Mesothelial cell of epicardium (in vitro differentiated cells): ENCODE measurements at places on chromosomes 4 and X. TPM values are rescaled to one million over a fixed set of nuclear protein-coding genes. Genes with fewer than 3 reads are reported as not detected.

Gene GK
- total RNA-seq, result 7.5 to 8.2 TPM (median 8.0 TPM) in 3 replicates

Gene ASMT
- total RNA-seq, result 0.45 to 0.54 TPM (median 0.51 TPM) in 3 replicates

Gene MAGEB2
- not detected in 3 replicates for total RNA-seq

Gene ARAF
- total RNA-seq, result 64.5 to 70.3 TPM (median 68.5 TPM) in 3 replicates

Gene XAGE2
- 15.3 to 23.0 TPM (median 22.5 TPM) in 3 replicates for total RNA-seq

DNA sequence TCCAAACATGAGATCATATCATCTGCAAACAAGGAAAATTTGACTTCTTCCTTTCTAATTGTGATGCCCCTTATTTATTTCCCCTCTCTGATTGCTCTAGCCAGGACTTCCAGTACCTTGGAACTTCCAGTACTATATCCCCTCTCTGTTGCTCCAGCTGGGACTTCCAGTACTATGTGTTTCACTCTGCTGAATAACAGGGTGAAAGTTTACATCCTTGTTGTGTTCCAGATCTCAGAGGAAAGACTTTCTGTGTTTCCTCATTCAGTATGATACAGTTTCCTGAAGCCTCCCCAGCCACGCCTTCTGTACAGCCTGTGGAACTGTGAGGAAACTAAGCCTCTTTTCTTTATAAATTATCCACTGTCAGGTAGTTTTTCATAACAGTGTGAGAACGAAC is 381.3 kb upstream of the FAM47C start:
- DNase-seq, result no peak

DNA sequence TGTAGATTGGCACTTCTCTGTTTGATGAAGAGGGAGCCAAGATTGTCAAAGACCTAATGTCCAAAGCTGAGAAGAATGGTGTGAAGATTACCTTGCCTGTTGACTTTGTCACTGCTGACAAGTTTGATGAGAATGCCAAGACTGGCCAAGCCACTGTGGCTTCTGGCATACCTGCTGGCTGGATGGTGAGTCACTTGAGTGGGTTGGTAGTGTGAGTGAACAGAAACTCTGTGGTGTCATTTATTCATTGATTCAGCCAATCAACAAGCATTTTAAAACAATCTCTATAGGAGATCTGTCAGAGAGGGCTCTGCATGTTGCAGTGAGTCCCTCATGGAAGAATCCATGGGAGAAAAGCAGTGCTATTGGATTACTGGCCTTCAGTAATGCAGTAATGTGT is 16.3 kb downstream of the TAF9B start:
- no peak for DNase-seq

- DNase-seq, result no peak
These were observed 78.8 kb downstream of the SEL1L3 start for GRCh38 chr4:25783943-25784342.

- DNase-seq, result no peak
These were observed 990 bp upstream of the HADH start for GRCh38 chr4:107988763-107989035.

DNA sequence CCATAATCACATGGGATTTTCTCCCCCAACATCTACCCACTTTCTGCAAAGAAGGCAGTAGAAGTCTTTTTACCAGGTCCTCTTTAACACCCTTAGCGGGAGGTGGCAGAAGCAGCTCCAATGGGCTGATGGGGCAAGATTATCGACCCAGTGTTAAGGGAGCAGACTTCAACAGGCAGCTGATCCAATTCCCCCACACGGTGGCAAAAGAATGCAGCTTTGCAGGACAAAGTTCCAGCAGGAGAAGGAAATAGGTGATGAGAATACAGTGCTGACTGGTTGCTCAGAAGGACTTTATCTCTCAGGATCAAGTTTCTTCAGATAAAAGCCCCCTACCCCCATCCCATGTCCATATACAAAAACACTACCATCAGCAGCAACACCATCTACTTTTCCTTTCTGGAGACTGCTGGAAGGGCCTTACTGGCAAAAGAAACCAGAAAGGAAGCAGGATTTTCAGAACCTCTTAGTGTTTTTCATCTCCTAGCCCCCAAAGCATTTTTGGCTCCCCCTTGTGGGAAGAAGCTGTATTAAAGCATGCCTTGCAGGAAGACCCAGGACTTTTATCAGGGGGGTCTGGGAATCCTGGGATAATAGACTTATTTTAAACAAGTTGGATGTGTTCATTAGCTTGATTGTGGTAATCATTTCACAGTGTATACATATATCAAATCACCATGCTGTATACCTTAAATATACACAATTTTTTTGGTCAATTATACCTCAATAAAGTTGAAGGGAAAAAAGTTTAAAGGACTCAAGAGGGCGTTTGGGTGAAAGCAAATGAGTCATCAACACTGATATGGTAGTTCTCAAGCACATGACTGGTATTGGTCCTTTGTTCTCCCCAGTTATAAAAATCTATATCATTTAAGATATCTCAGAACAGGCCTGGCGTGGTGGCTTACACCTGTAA is 146.4 kb downstream of the GPC3 start:
- DNase-seq, result peak; percentile 57

- DNase-seq, result no peak
These were observed 105.1 kb downstream of the FNIP2 start for GRCh38 chr4:158873795-158874401.

- DNase-seq, result no peak
These were observed 444.2 kb downstream of the IDS start for GRCh38 chrX:149060921-149061320.

- peak; percentile 39 for DNase-seq
These were observed 1.6 kb downstream of the SEPTIN11 start for GRCh38 chr4:76950956-76951671.

DNA sequence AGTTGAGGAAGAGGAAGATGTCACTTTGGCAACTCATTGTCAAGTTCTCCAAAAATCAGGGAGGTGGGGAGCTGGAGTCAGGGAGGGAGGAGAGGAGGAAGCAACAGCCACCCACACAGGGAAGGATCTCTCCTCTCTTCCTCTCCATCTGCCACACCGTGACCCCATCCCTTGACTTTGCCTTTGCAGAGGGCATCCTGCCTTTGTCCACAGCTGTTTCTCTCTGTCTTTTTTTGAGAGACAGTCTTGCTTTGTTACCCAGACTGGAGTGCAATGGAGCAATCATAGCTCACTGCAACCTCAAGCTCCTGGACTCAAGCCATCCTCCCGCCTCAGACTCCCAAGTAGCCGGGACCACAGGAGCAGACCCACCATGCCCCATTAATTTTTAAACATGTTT is 276.0 kb downstream of the SHOX start:
- peak; percentile 6 for DNase-seq

DNA sequence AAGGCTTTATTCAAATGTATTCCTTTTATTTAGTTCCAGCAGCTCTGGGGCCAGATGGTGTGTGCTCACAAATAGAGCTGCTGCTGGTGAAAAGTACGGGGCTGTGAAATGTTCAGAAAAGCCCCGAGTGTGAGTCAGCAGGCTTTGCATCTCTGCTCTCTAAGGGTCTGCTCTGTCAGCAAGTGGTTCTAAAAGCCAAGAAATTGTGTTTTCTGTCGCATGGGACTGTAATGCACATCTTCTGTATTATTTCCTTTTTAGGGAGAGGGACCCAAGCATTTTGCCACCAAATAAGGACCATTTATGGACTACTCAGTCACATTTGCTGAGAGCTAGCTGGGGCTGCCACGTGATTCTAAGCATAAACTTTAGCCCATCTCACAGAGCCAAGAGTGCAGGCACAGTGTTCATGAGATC is 82.9 kb upstream of the NHS start:
- no peak for DNase-seq

GRCh38 chr4:5217421-5217820 is 166.1 kb downstream of the STK32B start:
- no peak for DNase-seq

GRCh38 chr4:188821500-188821899 is 682.3 kb downstream of the TRIML1 start:
- no peak for DNase-seq

DNA sequence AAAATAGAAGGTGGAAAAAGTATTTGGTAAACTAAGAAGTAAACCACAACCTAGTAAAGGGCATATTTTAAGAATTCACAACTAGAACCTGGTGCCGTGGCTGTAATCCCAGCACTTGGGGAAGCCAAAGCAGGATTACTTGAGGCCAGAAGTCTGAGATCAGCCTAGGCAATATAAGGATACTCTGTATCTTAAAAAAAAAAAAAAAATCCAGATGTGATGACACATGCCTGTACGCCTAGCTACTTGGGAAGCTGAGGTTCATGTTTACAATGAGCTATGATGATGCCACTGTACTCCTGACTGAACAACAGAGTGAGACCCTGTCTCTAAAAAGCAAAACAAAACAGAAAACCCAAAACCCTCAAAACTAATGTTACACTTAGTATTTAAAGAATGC is 294.9 kb upstream of the ZCCHC13 start:
- DNase-seq, result no peak

- no peak for DNase-seq
These were observed 198.8 kb upstream of the BMP3 start for GRCh38 chr4:80831383-80832361.

DNA sequence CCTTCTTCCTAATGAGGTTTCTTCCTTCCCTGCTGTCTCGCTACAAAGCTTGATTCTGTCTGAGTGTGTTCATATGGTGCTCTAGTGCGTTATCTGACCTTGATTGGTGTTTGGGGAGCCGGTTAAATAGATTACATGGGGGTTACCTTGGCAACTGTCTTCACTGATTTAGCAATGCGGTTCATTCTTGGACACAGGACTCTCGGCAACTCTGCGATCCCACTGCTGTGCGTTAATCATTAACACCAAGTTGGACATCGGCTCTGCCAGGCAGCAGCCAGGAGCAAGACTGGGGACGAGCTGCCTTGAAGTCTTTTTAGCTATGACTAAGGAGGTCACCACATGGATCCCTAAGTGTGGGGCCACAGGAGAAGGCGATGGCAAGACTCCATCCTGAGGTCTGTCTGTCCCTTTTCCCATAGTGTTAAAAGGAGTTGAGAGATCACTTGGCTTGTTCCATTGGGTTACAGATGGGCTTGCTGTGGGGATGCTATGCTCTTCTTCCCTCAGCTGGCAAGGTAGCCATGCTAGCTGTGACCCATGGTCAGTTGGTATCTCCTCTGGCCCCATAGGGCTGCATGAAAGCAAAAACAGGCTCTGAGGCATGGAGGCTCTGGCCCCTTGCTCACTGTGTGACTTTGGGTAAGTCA is 93.4 kb upstream of the MAMLD1 start:
- DNase-seq, result no peak
